Gastrocnemius medialis (tissue), 4 donors: ENCODE measurements at places on chromosomes 6 and 20.

DNA sequence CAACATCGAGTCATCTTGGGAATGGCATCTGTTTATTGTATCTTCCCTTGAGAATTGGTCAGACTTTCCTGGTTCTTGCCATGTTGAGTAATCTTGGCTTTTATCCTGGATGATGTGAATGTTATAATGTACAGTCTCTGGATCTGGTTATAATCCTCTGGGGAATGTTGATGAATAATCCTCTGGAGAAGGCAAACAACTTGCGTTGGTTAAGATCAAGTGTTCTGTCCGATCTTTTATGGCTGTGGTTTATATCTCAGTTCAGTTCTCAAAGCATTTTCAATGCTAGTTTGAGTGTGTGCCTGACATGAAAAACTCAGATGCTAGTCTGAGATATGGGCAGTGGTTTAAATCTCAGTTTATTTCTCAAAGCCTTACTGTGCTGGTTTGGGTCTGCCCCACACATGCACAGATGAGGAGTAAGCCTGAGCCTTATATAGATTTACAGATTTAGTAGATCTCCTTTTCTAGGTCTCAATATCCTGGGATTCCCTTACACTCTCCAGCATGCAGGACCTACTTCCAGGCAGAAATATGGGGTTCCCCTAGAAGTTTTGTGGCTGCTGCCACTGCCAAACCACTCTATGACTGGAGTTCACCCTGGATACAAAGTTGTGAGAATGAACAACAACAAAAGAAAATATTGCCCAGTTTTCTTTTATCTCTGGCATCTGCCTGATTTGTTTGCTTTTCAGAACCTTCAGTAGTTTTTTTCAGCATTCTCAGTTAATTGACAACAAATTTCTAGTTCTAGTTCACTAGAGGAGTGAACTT, 191.8 kb upstream of the MAN1A1 start:
- no peak for DNase-seq

- no peak for DNase-seq
Measured at GRCh38 chr20:33475381-33476152, 14.3 kb upstream of the CBFA2T2 start.

DNA sequence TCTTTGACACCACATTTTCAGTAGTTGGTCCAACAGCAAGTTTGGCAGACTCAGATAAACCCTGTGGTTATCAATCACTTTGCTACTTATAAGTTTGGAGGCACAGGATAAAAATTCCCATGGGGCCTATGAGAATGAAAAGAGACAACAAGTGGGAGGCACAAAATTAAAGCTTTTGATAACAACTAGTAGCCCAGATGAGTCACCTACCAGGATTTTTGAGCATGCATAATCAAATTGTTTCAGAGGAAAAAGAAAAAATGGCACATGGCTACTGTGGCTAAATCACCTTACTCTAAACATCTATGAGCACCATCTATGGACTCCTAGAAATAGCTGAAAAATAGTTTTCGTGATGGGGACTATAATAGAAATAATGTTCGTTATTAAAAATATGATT, 40.8 kb upstream of the BMP5 start:
- DNase-seq, result no peak

DNA sequence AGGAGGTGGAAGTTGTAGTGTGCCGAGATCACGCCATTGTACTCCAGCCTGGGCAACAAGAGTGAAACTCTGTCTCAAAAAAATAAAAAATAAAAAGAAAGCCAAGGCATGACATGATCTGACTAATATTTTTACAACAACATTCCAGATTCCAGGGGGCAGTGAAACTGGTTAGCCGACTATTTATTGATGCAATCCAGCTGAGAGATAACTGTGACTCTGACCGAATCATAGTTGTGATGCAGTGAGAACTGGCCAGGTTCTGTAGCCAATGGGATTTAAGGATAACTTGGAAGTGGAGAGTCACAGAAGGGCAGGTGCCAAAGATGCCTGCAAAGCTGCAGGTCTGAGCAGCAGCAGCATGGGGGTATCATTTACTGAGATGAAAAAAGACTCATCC, 82.9 kb upstream of the TSHZ2 start:
- DNase-seq, result no peak

GRCh38 chr6:16183187-16183664, 54.3 kb downstream of the MYLIP start:
- no peak for DNase-seq

DNA sequence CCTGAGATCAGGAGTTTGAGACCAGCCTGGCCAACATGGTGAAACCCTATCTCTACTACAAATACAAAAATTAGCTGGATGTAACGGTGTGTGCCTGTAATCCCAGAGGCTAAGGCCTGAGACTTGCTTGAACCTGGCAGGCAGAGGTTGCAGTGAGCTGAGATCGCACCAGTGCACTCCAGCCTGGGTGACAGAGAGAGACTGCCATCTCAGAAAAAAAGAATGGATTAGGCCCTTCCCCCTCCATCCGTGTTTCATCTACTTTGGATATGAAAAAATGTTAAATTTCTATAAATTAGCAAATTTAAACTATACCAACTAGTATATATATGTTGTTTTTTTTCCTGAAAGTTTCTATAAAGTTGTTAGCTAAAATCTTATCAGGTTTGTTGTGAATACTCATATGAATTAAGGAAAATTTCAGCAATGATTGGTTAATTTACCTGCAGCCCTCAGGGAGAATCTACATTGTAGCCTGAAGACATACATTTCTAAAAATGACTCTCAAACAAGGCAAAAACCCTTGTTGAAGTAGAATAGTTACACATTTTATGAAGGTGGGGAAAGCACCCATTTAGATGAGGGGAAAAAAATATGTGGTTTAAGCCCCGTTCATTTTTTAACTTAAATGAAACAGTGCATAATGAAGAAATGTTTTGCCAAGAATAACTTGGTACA, 120.9 kb downstream of the TIAM2 start:
- DNase-seq, result no peak

DNA sequence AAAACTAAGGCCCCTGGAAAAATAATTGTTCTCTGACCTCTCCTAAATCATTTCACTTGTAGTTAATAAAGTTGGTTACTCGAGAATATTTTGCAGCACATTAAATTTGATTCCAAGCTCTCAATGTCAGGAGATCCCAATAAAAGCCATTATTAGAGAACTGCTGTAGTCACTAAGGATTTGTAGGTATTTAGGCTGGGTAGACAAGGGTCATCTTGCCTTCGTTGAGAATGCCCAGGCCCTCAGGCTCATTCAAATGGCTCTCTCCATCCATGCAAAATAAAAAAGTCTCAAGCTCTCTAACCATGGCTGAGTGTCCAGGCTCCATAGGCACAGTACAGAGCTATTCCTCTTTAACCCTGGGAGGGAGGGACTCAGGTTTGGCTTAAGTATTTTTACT, 117.0 kb upstream of the HMGCLL1 start:
- DNase-seq, result no peak

DNA sequence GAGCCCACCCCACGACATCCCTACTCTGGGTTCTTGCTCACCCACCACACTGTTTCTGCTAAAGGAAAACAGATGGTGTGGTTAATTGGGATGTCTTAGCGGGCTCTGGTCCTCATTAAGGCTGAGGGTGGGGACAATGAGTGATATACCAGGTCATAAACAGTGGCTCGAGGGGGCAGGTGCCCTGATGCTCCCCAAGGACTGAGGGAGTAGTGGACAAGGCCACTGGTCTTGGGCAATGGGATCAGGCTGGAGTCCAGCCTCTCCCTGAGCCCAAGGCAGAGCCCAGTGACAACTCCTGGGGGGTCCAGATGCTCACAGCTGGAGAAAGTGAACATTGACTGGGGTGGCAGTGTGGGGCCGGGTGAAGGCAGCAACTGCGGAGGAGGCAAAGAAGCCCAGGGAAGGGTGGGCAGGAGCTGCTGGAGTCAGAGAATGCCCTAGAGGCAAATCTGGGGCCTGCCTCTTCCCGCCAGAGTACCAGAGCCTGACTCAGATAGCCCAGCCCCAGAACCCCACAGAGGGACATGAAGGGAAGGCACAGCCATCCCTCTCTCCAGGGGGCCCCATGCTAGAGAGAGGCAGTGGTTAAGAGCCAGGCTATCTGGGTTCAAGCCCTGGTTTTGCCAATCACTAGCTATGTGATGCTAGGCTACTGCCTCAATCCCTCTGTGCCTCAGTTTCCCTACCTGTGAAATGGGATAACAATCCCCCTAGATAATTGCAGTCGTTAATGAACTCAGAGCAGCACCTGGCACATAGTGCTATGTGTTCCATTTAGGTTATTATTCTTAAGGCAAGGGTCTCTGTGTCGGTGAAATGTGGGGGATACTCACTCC, 72.3 kb downstream of the MRPL14 start:
- DNase-seq, result no peak

- DNase-seq, result no peak
Measured at GRCh38 chr6:11899645-11900044, 112.5 kb upstream of the HIVEP1 start.
